ENCODE measurements at places on chromosomes 5 and 9.

DNA sequence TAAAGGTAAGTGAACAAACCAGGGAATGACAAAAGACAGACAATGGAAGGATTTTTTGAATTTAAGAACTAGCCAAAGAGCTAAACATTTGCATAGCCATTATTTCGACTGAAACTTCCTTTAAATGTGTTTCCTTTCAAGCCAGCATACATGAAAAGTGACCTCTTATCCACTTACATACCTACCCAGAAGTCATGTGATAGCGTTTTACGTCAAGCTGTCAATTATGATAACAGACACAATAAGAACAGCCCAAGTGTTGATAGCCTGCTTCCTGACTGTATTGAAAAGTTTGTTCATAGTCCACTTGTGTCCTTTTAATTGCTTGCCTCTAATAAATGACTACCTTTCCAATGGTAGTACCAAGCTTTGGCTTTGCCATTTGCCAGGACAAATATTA is 206.0 kb downstream of the NFIB start:
- no peak for DNase-seq

- no peak for DNase-seq
These were observed at the start of gene PCDHGA7 for GRCh38 chr5:141382469-141383294. PCDHGA7 (plus strand) TSS chr5:141382742; CDS start chr5:141382900, 158 bp downstream.

DNA sequence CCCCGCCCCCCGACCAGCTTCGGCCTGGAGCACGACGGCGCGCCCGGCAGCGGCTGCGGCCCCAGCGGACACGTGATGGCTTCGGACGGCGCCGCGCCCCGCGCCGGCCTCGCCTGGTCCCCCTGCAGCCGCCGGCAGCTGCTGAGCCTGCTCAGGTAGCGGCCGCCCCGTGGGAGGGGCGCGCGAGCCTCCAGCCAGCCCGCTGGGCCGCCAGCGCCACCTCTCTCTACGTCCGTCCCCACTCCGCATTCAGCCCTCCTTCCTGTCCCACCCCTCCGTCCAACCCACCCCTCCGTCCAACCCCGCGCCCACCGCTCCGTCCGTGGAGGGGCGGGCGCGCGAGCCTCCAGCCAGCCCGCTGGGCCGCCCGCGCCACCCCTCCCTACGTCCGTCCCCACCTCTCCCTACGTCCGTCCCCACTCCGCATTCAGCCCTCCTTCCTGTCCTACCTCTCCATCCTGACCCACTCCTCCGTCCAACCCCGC is 6.5 kb downstream of the ADAMTS13 start:
- peak; percentile 72 for DNase-seq

DNA sequence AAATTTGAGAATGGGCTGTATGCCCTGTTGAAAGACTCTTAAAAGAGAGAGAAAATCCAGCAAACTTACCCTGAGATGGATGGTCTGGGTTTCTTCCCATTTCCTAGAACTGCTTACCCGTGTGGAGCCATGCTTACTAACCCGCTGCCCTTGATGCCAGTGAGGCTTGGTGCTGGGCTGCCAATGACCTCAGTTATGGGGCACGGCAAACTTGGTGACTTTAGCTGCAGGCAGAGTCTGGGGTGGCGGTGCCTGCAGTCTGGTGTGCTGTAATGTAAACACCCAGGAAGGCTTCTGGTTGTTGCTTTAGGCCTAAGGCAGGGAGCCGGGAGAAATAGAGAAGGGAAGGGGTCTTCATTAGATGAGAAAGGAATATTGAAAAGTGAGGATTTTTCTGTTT is 7.3 kb upstream of the TENT4A start:
- no peak for DNase-seq

- DNase-seq: no peak
These were observed 63.2 kb downstream of the LHX2 start for GRCh38 chr9:124074746-124075145.

DNA sequence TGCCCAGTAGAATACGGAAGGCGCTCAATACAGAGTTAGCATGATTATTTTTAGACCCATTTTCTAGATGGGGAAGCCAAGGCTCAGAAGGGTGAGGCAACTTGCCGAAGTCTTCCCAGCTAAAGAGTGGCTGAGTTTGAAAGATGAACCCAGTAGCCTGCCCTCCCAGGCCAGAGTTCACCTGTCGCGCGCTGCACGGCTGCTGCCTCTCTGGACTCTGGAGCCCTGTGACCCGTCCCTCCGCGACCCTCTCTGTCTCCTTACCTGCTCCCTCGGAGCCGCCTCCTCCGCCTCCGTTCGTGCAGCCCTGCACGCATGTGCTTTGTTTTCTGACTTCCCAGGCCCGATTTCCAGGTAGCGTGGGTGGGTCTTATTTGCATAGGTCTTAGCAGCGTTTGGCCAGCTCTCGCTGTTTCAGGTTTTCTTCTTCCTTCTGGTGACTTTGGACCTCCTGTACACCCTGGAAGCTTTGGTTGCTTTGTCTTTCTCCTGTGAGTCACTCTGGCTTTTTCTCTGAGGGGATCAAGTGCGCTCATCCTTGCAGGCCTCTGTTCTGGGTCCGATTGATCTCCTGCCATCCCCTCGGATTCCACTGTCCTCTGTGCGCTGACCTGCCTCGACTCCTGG is at the start of gene RNF183:
Gene RNF183, minus strand, starts transcription at position 585 of the 627 bp plus-strand sequence. CDS start 5,192 bp downstream, outside the sequence.
- no peak for DNase-seq

GRCh38 chr9:14185016-14185415 is 128.9 kb downstream of the NFIB start:
- DNase-seq: no peak

- no peak for DNase-seq
These were observed 137.3 kb downstream of the ZNF462 start for GRCh38 chr9:107000218-107000617.

DNA sequence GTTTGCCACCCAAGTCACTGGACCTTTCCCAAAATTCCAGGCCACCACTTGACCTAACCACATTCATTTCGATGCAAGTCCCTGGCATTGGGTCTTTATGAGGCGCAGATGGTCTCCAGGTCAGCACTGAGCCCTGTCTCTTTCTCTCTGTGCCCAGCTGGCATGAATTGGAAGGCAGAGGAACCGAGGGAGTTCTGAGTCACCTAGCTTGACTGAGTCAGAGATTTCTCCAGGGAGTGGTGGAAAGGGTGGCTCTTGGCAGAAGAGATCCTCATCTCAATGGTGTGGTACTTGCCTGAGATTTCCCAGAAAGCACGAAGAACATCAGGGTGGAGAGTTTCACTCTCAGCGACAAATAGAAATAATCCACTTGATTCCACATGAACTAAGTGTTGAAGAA is 43.8 kb downstream of the WDR36 start:
- DNase-seq: no peak

Data from WTC11 (cell line).